ENCODE measurements at places on chromosomes 11 and 22.

- DNase-seq: no peak
Observed at GRCh38 chr11:802693-803466, 2.2 kb downstream of the PIDD1 start.

DNA sequence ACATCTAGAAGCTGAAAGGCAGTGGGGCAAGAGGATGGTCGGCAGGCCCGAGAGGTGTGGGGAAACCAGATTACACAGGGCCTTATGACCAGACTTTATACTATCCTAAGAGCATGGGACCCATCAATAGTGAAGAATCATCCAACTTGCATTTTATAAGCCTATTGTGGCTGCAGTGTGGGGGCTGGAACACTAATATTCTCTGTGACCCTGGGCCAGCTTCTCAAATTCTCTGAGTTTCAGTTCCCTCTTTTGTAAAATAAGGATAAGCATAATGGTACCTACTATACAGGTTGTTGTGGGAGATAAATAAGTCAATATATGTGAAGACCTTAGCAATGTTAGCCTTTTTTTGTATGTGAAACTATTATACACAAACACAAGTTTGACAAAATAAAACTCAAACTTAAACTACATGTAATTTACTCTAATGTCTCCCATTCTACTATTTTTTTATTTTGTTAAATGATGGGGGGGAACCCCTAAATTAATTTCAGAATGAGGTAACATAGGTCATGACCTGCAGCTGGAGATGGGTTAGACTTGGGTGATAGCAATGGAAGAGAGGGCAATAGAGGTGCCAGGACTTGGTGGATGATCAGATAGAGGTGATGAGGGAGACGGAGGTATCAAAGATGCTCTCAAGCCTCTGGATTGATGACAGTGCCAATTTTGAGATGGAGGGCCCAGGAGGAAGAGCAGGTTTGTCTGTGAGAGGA is 30.1 kb downstream of the SMCO4 start:
- DNase-seq: no peak

DNA sequence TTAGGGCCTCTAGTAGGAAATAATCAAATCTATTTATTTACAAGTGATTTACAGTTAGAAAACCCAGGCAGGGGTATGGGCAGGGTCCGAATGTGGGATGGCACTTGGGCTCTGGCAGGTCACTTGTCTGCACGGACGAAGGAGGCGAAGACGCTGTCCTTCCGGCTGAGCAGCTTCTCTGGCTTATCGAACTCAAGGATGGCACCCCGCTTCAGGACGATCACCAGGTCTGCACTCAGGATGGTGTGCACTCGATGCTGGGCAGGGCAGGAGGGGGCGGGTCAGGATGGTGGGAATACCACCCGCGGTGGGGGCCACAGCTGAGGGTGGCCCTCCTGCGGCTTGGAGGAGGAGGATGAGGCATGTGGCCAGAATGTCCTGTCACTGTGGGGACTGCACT is 4.4 kb upstream of the KCNJ11 start:
- DNase-seq: no peak

DNA sequence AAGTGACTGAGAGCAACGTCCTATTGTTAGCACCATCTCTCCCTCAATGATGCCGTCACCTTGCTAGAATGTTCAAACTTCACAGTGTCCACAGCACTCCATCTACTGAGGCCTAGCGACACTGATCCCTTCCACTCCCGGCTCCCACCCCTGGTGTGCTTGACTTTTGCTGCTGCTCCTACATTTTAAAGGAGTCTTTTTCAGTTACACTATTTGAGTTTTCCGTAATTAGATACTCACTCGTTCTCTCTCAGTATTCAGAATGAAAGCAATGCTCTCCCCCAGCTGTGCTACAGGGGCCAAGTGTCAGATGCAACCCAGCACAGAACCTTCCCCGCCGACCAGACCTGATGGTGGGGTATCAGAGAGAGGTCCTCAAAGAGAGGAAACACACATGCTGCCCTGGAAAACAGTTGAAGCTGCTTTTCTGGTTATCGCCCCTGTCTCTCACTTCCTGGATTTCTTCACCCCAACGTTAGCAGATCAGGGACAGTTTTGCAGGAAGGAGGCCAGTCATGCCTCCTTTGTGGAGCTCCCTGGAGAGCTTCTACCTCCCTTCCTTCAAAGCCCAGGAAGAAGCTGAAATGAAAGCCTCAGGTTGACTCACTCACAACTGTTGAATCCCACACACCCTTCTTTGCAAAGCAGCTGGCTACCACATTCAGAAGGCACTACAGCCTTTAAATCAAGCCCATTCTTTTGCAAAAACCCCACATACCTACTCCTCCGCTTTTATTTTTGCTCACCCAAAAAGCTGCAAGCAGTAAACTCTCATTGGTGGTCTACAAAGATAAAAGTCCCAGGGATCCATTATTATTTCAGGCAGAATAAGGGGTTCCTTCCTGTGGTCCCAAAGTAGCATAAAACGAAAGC is 23.5 kb downstream of the LARGE1 start:
- no peak for DNase-seq

- DNase-seq: no peak
Observed at GRCh38 chr11:46597609-46598219, 3.9 kb upstream of the AMBRA1 start.

DNA sequence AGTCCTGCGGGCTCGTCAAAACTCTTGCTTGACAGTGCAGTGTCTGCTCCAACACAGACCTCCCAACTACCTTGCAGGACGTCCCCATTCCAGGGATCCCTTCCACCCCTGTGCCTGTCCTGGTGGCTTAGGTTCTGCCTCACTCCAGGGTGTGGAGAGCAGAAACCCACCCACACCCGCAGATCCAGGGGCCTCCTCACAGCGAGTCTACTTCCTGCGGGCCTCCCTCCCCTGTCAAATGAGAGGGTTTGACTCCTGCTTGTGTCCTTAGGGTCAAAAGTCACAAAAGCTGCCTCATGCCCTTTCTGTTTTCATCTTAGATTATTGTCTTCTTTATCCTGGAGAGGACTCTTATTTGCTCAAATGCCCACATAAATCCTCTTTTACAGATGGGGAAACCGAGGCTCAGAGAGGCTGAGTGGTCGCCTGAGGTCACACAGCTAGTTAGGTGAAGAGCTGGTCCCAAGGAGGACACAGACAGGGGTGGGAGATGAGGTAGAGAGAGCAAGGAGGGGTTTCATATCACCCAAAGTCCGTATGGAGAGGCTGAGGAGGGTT is 81.1 kb upstream of the KCNQ1OT1 start:
- DNase-seq: no peak

- DNase-seq: no peak
Observed at GRCh38 chr11:68040957-68041591, 2.2 kb downstream of the TCIRG1 start.

- DNase-seq: no peak
Observed at GRCh38 chr11:73426219-73426850, 50.1 kb downstream of the RELT start.

GRCh38 chr11:114826910-114827442 is 148.6 kb downstream of the NXPE2 start:
- DNase-seq: no peak

- DNase-seq: no peak
Observed at GRCh38 chr11:72241291-72241781, 2.6 kb downstream of the PHOX2A start.

DNA sequence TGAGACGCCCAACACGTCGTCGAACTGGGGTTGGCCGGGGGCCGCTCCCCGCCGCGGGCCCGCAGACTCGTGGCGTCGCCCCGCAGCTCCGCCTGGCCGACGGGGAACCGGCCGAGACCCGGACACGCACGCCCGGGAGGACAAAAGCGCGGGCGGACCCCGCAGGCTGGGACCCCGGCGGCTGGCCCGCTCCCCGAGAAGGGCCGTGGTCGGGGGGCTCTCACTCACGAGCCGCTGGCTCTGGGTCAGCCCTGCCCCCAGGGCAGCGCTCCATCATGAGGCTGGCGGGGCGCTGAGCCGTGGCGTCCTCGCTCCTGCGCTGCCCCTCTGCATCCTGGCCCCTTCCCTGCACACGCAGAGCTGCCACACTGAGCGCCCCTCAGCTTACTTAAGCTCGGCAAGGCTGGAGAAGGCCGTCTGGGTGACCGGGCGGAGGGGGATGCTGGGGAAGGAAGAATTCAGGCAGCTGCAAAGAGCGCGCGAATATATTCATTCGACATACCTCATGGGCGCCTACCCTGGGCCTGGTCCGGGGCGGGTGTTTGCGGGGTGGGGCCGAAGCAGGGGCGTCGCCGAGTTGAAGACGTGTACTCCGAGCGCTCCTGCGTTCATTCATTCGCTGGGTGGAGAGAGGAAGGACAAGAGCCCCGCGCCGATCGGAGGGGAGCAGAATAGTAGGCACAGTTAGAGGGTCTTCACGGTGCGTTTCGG is 579 bp upstream of the CYB5R2 start:
- DNase-seq: peak; percentile 12

DNA sequence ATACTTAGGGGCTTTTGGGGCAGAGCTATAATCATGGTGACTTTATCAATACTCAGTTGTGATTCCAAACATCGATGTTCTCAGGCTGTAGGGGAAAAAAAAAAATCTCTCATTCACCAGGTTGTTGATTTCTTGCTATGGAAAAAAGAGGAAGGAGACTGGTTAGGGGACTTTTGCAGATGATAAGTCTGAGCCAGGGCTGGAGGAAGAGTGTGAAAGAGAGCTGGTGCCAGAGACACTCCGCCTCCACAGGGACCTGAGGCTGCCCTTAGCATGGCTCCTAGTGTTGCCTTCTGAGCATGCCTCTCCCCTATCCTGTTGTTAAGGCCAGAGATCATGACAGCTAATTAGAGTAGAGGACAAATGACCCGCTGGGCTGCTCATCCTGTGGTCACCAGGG is 16.9 kb downstream of the UPB1 start:
- DNase-seq: no peak

- no peak for DNase-seq
Observed at GRCh38 chr11:18853086-18853720, 61.6 kb upstream of the PTPN5 start.

- no peak for DNase-seq
Observed at GRCh38 chr11:60831501-60832079, 10.3 kb upstream of the CCDC86 start.

GRCh38 chr22:24460418-24461089 is 33.2 kb downstream of the ADORA2A start:
- no peak for DNase-seq

GRCh38 chr11:78208257-78209165 is 19.8 kb downstream of the USP35 start:
- DNase-seq: no peak

DNA sequence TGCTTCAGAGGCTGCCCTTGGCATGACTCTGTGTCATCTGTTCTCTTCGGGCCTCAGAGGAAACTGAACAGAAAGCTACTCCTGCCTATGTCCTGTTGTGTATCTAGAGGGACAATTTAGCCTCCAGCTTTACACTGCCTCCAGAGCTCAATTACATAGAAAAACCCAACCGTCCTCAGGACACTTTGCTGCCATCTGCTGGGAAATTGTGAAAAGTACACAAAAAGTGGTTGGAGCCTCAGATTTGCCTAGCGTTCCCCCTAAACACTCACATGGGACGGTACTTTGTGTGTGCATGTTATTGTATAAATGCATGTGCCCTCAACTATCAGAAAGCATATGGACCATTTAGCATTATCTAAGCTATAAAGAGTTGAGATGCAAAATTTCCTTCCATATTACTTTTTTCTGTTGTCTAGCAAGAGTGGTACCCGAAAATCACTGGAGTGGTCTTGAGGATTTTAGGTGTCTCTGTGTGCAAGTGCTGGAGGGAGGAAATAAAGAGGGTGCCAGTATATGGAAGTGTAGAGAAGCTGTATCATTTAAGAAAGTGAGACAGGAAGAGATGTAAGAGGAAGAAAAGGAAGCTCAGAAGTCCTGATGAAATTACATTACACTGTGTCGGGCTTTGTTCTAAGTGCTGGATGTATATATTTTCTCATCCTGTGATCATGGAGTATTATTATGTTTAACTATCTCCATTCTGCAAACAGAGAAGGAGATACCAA is 8.7 kb upstream of the MS4A4E start:
- no peak for DNase-seq

- peak; percentile 2 for DNase-seq
Observed at GRCh38 chr11:104164028-104164520, at the start of gene PDGFD. Gene PDGFD (minus strand): TSS chr11:104164147.

DNA sequence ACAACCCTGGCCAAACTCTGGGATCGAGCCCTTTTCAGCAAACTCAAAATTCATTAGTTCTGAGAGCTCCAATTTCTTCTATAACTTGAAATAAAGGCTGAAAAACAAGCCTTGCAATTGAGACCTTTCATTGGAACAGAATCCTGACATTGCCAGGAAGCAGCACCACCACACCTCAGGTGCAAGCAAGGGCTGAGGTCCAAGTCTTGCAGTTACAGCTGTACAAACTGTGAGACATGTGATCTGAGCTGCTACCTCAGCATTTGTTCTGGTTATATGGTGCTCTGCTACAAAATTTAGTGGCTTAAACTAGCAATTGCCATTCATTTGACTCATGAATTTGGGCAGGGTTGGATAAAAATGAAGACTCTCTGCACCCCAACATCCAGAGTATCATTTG is 18.1 kb downstream of the OR5AS1 start:
- DNase-seq: no peak

DNA sequence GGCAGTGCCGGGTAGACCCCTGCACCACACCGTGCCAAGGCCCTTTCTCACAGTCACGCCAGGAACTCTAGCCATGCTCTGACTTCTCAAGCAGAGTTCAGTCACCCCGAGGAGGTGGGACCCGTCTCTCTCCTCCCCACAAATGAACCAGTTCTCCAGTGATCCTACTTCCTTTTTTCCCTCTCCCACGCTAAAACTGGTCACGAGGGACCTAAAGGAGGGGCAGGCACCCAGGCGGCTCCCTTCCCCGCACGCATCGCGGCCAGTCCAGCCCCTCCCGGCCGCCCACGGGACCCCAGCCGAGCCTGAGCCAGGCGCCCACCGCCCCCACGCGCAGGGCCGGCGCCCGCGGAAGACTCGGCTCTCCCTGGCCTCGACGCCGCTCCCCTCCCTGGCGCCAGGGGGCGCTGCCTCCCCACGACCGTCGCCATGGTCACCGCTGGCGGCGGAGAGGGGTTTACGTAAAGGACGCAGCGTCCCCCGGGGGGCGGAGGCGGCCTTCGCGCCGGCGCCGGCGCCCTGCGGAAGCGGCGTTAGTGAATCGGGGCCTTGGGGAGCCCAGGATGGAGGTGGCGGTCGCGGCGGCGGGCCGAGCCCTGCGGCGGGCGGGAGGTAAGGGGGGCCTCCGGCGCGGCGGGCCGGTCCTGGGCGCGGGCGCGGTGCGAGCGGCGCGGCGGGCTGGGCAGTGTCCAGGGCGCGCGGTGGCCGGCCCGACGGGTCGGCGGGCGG is at the start of gene DAGLA:
Gene DAGLA (plus strand): TSS at position 499 of the 729 bp plus-strand sequence. CDS start 39,765 bp downstream, outside the sequence.
- peak; percentile 74 for DNase-seq

All from stimulated activated CD4-positive, alpha-beta T cell treated with anti-CD3 and anti-CD28 coated beads, Interleukin-4, amount 100 ng/mL, for 1 hour (primary cell).